T-helper 1 cell (primary cell): ENCODE measurements at places on chromosomes 16 and 17.

DNA sequence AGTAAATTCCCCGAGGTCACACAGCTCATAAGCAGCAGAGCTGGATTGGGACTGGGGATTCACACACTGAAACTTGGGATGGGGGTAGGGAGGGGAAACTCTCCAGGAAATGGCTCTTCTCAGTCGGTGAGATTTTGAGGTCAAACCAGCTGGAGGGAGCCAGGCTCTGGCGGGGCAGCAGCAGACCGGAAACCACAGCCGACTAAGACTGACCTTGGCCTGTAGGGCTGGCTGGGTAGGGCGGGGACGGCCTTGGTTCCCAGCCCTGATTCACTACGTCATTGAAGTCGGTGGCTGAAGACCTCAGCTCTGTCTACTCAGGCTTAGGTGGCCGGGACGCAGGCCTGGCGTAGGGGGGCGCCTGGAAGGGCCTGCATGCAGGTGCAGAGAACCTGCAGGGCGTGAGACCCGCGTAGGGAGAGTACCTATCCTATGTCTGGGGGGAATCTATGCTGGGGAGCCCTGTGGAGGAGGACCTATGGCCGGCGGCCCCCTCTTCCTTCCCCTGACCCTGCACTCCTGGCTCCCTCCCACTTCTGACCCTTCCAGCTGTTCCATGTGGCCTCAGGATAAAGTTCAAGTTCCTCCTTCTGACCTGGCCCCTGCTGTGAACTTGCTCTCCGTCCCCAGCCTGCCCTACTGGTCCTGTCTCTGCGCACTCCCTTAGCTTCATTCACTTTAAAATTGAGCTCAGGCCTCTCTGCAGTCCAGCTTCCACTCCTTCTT, 11.9 kb upstream of the SLC4A1 start:
- DNase-seq: no peak

GRCh38 chr17:31470592-31470991, 79.1 kb downstream of the RAB11FIP4 start:
- DNase-seq: no peak

DNA sequence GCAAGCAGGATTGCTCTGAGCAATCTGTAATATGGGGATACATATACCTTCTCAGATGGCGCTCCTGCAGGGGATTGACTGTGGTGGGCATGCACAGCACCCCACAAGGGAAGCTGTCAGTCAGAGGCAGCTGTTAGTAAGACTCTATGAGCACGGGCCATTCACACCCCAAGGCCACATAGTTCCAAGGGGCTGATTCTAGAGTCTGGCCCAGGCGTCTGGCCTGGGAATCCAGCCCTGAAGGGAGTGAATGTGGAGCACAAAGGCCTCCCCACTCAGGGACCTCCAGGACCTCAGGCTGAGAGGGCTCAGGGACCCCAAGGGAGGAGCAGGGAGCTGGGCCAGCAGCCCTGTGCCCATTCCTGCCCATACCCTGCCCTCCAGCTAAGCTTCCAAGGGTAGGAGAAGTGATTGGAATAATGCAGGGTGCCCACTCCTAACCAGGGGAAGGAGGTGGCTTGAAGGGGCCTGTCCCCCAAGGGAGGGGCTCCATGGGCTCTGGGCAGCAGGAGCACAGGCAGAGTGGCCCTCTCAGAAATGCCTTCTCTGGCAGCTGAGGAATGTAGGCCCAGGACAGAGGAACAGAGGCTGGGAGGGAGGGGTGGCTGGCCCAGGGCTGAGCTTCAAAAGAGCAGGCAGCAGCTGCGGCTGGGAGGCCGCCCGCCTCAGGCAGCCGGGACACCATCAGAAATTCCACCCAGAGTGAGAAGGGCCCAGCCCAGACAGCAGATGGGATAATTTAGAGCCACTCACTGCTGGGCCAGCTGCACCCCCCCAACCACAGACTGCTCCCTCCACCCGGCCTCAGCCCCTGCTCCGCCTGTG, 48.9 kb upstream of the MRPS23 start:
- no peak for DNase-seq

- no peak for DNase-seq
Measured at GRCh38 chr16:65122724-65123395, 997 bp upstream of the CDH11 start.

- no peak for DNase-seq
Measured at GRCh38 chr16:51450909-51451308, 299.8 kb upstream of the SALL1 start.

DNA sequence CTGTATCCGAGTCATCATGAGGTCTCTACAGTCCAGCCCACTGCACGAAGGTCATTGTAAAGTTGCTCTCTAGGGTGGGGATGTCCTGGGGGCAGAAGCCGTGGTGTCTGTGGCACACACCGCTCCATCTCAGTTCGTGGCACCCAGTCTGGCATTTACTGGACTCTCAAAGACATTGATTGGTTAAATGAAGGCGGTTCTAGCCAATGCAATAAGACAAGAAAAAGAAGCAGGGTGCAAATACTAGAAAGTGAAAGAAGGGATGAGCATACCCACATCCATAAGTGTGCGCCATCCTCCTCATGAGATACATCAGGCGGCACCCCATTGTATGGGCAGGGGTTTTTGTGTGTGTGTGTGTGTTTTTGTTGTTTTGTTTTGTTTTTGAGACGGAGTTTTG, 10.7 kb upstream of the ATP2A3 start:
- DNase-seq: no peak

DNA sequence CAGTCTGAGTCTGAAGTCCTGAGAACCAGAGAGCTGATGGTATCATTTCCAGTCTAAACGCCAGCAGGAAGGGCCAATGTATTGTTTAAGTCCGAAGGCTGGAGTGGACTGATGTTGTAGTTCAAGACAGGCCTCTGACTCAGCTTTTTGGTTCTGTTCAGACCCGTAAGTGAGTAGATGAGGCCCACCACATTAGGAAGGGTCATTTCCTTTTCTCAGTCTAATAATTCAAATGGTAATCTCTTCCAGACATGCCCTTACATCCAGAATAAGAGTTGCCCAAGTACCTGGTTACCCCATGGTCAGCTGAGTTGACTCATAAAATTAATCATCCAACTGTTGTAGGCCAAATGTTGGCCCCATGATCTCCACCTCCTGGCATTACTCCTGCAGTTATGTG, 442.6 kb upstream of the HSBP1 start:
- no peak for DNase-seq

DNA sequence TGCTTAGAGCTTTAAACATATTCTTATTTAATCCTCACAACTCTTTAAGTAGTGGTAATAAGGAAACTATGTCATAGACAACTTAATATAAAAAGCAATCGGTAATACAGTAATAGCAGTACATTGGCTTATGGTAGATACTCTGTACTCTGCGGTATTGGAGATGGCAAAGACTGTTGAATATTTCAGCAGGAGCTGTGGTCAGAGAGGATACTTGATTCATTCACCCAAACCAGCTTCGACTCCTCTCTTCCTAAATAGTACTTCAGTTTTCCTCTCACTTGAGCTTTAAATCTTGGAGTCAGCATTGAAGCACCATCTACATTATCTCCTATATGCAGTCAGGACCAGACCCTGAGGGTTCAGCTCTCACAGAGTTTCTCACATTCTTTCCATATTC, 169.3 kb downstream of the CYB561 start:
- DNase-seq: no peak

DNA sequence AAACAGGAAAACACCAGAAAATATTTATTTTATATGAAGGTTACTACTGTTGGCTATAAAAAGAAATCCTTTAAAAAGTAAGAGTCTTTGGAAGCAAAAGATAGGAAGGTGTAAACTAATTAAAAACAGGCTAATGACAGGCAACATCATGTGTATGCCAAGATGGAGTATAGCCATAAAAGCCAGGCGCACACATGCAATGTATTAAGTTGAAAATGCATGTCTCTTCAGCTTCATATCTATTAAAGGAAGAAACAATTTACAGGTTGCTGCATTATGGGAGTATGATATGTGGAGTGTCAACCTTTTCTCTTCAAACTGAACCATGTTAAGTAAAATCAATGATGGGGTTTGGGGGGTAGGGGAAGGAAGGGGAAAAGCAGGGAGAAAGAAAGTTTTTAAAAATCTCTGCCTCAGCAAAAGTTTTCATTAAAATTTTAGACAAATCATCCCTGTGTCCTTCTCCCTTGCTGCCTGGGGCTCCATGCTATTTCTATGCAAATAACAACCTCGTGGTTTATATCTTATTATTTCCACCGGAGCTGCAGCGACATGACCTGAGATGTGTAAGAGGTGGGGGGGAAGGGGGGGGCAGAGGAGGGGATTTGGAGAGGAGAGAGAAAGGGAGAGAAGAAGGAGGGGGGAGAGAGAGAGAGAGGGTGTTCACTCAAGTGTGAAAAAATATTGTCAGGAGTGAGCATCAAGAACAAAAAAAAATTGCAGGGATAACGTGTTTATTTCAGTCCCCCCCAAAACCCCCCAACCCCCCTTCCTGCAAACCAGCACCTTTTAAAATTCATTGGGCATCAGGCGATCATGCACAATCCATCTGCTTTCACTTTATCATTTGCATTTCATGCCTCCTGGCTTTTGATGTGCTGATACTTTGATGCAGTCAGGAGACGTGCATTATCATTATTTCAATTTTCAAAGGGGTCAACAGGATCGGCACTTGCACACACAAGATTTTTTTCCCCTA, 197.6 kb downstream of the AATF start:
- no peak for DNase-seq

GRCh38 chr16:86771506-86772460, 193.4 kb downstream of the FOXL1 start:
- no peak for DNase-seq

DNA sequence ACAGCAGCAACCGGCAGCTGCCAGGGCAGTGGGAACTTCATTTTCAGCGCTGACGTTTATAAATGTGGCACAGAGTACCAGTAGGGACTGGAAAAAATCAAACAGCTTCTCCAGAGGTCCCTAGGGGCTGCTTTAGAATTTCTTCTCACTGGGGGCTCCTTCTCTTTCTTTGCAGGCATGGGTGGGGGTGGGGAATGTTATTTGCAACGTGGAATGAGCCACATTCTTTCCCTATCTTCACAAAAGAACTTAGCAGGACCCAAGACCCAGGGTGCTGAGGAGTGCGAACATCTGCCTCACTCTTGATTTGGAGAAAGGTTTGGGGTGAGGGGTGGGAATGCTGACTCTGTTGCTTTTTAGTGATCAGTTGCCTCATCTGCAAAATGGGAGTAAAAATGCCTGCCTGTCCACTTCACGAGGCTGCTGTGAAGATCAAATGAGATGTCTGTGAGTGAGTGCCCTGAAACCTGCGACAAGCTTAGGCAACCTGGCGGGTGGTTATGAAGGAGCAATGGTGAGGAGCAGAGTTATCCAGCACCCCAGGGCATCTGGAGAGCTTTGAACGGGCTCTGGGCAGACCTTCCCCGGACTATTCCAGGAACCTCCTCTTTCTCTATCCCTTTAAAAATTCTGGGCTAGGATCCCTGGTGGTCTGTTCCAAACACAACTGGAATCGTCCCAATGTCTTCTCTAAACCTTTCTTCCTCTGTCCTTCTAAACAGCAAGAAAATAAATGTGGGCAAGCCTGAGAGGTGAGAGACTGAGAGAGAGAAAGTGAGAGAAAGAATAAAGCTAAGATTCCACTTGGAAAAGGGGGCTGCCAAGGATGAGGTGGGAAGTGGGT, 10.7 kb upstream of the PIPOX start:
- no peak for DNase-seq

DNA sequence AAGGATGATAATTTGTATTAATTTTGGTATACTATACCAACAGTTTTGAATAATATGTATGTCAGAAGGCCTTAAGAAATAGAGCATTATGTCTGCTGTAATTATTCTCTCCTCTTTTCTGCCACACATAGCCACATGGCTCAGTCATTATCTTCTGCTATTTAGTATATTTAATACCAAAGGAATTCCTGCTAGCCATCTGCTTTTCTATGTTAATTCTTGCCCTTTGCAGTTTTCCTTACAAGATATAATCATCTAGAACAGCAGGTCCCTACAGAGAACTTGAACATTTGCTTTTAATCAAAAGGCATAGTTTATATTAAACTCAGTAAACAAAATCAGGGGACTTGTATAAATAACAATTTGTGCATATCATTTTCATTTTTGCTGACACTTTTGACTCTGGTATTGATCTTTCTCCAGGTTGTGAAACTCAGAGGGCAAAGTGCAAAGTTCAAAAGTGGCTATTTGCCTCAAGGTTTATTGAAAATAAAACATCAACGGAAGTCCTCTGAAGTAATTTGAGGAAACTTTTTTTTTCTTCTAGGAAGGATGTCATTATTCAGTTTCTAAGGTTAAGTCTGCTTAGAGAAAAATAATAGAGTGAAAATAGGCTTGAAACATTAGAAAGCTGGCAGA, 702.0 kb downstream of the KCNJ2 start:
- DNase-seq: no peak

GRCh38 chr17:42065201-42065600, 14.8 kb upstream of the C17orf113 start:
- no peak for DNase-seq

DNA sequence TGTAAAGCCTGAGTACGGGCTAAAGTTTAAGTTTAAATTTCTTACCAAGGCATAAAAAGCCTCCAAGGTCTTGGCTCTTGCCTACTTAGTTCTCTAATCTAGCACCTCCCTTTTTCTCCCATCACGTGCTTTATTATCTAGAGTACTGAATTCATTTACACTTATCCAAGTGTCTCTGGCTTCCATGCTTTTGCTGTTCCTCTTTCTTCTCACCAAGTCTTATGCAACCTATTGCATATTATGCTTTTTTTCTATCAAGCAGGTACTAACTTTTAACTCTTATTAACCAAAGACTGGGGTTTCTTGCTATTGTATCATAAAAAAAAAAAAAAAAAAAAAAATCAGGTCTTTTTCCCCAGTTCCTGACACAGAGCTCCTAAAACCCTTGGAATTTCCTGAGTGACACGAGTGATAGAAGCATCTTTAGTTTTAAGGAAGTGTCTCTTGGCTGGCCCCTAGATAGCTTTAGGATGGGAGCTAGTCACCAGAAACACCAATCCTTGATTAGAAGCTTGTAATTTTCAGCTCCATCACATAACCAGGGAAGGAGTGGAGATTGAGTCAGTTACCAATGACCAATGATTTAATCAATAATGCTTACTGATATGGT, 44.9 kb downstream of the SSH2 start:
- DNase-seq: no peak
